ENCODE measurements at places on chromosomes 5 and 9. TPM values are rescaled to one million over a fixed set of nuclear protein-coding genes. Genes with fewer than 3 reads are reported as not detected.

- no peak for DNase-seq
Measured at GRCh38 chr9:79233542-79233941, 338.2 kb upstream of the TLE4 start.

- DNase-seq: no peak
Measured at GRCh38 chr5:67793418-67793817, 422.1 kb upstream of the PIK3R1 start.

DNA sequence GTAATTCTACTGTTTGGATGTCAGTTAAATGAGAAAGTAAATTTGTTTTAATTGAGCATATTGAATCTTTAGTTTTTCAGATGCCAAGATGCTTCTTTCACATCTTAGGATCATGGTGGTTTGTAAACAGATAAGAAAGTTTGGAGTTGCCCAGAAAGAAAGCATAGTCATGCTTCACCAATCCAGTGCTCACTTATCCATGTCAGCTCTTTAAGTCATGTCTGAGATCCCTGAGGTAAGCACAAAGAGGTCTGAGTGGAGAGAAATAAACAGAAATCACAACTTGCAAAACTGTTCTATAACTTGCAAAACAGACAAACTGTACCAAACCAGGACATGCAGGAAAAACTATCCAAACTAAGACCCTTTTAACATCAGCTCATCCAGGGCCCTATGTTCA lies 87.7 kb downstream of the OSTF1 start:
- DNase-seq: no peak

The IQGAP2 gene
- not detected for total RNA-seq
